ENCODE measurements at places on chromosomes 1 and 21. TPM values are rescaled to one million over a fixed set of nuclear protein-coding genes. Genes with fewer than 3 reads are reported as not detected.

The HES3 gene
- not detected for total RNA-seq

The RGS13 gene
- 0.08 TPM for total RNA-seq

The DRAXIN gene
- total RNA-seq: not detected

The DCDC2B gene
- total RNA-seq: not detected

The CA6 gene
- total RNA-seq: 17.4 TPM

The RORC gene
- 83.2 TPM for total RNA-seq

The NPHS2 gene
- total RNA-seq: not detected

The SLAMF6 gene
- total RNA-seq: 1.7 TPM

The UQCRHL gene
- 1.4 TPM for total RNA-seq

The MDM4 gene
- total RNA-seq: 89.0 TPM

The REN gene
- total RNA-seq: not detected

The SPATA45 gene
- not detected for total RNA-seq

Measured in lower leg skin (tissue), 4 donors.